IMR-90 (cell line): ENCODE measurements at places on chromosomes 1 and 21.

- no peak for DNase-seq
Measured at GRCh38 chr1:234913278-234913649, 215.4 kb downstream of the TOMM20 start.

DNA sequence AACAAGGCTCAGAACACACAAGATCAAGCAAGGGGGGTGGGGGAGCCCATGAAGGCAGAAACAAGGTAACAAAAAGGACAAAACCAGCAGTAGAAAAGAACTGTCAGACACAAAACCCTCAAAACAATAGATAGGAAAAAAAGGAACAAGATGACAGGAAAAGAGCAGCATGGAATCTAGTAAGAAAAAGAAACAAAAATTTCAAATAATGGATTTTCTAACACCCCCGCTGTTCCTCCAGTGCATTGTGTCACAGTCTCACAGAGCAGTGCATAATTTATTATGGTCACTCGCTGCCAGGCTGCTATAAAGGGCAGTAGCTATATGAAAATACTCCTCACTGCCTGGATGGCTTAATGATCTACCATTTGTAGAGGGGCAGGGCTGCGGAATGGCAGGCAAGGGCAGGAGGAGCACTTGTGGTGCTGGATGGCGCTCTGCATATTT, 567.9 kb downstream of the DPYD start:
- DNase-seq: no peak

- peak; percentile 26 for DNase-seq
Measured at GRCh38 chr21:34351786-34352241, 12.0 kb upstream of the KCNE2 start.

DNA sequence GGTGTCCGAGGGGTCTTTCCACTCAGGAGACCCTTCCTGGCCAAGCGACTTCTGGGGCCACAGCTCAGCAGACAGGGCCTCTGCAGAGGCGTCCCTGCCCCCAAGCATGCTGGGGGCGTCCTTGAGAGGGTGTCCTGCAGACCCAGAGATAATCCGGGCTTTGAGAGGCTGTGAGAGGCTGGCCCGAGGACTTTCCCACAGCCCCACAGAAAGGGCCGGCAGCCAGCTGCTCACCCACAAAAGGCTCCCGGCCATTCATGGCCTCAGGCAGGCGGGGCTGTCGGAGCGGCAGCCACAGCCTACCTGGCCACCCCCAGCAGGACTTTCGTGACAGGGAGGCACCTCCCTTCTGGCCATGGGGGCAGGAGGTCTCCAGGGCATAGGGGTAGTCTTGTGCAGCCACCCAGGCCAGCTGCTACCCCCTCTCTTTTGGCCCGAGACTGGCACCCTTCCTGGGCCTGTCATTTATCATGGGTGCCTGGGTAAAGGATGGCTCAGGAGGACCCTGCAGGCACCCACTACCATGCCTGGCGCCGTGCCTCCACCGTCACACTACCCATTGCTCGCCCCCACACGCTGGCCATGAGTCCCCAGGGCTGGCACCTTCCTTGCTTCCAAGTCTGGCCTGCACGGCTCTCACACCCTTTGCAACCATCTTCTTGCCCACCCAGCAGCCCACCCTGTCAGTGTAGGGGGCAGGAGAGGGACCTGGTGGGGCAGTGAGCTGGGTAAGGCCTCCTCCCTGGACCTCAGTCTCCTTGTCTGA, 11.1 kb upstream of the TNFRSF14 start:
- no peak for DNase-seq

GRCh38 chr1:19317126-19317910, 5.2 kb downstream of the SLC66A1 start:
- DNase-seq: no peak

GRCh38 chr1:1593834-1594601, 5.9 kb downstream of the FNDC10 start:
- no peak for DNase-seq

- DNase-seq: peak; percentile 77
Measured at GRCh38 chr1:92701147-92701546, 83.8 kb downstream of the EVI5 start.
